ENCODE measurements at places on chromosomes 1 and 21.

GRCh38 chr1:48943393-48943792, 166.7 kb upstream of the BEND5 start:
- DNase-seq = no peak

GRCh38 chr1:33256471-33257206, at the start of gene ZNF362:
ZNF362 (plus strand) TSS chr1:33256492; CDS start chr1:33270575, 14,083 bp downstream.
- DNase-seq = peak; percentile 84

DNA sequence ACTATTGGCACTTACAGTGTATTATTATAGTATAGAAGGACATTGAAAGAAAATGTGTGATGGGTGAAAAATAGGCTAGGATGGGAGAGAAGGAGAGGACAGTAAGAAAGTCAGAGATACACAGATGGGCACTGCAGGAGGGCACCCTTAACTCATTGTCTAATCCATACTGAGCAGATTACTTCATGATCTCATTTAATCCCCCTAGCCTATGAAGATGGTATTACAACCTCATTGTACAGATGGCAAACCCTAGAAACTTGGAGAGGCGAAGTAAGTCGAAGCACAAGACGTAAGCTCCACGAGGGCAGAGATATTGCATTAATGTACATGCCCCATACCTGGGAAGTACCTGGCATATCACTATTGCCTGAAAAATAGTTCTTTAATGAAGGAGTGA, 346.9 kb upstream of the DAB1 start:
- DNase-seq = peak; percentile 5

DNA sequence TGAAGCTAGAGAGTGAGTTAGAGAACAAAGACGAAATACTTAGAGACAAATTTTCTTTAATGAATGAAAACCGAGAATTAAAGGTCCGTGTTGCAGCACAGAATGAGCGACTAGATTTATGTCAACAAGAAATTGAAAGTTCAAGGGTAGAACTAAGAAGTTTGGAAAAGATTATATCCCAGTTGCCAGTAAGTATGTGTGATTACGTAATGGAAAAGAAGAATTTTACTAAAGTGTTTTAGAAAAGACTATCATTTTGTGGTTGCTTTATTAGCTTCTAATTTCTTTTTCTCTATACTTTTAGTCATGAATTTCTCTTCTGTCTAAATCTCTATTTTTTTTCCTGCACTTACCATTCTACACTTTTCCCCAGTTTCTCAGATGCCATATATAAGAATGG, 26.7 kb downstream of the CCDC18 start:
- DNase-seq = no peak

- no peak for DNase-seq
These were observed 50.7 kb downstream of the KLHDC7A start for GRCh38 chr1:18531503-18531845.

DNA sequence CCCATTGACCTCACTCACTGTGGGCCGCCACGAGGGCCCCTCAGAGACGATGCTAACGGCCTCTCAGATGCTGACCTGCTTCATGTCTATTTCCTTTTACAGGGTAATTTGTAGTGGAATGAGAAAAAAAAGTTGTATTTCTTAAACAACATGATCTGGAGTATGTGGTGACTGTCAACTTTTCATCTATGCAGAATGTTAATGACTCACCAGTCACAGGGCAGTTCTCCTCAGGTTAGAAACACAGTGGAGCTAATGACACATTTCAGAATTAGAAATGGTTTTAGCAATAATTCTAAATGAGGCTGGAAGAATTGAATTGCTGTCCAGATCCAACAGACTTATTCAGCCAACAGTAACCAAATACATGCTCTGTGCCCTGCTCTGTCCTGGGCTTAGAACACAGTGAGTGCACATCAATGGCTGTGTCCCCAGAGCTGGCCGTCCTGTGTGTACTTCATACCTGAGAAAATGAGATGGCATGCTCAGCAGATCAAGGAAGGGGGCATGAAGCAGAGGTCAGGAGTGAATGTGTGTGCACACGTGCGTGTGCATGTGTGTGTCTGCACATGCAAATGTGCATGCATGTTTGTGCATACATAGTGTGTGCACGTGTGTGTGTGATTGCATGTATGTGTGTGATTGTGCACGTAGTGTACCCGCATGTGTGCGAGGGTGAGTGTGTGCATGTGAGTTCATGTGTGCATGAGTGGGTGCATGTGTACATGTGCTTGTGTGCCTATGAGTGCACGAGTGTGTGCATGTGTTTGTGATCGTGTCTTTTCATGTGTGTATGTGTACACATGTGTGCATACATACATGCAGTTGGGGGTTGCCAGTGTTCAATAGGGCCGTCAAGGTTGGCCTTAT, 145.3 kb downstream of the PCBP3 start:
- peak; percentile 5 for DNase-seq

DNA sequence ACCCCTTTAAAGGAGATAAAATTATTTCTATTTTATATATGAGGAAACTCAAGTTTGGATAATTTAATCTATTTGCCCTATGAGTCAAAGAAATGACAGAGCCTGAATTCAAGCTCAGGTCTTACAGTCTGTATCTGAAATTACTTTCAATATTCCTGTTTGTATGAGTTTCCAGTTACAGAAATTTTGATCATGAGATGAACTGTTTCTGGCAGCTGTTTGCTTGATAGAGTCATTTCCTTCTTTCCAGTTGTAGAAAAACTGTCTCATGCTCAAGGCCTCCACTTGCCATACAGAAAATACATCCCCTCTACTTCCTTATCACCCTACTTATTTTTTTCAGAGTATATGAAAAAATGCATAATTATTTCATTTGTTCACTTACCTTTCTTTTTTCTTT, 87.6 kb downstream of the PTPRC start:
- DNase-seq = no peak

DNA sequence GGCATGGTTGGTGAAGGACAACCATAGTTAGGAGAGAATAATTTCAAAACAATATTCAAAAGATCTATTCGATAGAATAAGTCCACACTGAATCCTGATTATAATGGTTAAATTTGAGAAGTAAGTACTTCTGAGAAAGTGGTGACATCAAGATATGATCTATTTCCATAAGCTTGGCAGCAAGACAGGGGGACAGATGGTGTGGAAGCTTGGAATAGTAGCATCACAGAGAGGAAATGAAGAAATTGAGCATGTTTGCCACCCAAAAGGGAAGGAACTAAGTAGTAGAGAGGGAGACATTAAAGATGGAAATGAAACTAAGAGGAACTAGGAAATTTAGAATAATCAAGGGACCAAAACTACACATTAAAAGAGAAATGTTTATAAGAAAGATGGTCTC, 94.5 kb downstream of the OLFM3 start:
- DNase-seq = no peak

DNA sequence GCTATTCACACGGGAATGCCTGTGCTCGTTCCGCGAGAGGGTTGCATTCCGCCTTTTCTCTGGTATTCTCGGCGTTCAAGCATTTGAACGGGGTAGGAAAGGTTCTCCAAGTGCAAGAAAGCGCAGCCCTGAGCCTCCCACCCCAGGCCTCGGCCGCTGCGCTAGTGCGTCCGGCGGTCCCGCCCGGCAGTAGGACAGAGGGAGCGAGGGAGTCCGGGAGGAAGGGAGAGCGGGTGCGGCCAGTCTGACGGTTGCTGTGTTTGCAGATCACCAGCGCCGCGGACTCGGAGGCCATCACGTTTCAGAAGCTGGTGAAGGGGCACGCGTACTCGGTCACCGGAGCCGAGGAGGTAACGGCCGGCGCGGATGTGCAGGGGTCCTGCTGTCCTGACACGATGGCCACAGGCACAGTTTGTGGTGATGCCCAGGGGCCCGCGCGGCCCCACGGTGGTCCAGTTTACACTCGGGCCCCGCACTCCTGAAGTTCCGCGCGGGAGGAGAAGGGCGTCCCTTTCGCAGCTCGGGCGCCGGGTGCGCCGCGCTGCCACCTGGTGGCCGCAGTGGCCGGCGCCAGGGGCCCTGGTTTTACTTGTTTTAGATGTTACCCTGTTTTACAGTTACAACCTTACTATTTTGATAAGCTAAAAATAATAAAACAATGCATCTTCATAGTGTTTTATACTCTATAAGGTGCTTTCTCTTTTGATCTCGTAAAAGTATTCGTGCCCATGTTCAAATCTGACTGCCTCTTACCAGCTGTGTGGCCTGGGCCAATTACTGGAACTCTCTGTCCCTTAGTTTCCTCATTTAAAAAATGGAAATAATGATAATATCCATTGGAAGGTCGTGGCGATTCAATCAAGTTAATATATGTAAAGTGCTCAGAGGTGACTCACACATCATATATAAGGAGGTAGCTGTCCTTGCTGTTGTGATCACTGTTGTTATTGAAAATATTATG, 36.7 kb downstream of the CAPN2 start:
- peak; percentile 68 for DNase-seq

DNA sequence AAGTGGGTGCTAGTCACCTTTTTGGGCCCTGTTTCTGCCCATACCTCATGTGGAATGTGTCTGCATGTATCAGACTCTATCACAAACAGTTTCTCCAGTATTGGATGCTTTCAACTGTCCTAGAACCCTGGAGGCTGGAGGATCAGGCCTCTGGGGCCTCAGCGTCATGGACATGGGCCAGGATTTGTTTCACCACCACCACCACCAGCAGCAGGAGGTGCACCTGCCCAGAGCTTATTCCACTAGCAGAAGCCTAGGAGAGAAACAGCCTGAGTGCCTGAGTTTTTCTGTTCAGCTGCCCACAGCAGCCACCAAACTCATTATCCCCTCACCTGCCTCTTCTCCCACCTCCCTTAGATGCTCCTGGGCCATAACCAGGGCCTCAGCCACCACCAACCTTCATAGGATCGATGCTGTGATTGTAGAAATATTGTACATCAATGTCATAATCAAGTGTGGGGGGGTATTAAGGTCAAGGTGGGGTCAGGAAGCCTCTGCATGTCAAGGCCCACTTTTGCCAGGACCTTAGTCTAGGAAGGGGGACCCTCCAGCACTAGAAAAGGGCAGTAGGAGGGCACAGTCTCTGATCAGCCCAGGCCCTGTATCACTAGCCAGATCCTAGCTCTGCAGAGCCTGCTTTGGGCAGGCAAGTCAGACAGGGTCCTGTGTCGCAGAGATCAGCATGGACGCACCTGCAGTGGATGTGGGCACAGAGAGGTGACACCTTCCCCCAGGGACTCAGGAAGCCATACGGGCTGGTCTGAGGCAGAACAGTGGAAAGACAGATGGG, 9.3 kb downstream of the DMAP1 start:
- no peak for DNase-seq

DNA sequence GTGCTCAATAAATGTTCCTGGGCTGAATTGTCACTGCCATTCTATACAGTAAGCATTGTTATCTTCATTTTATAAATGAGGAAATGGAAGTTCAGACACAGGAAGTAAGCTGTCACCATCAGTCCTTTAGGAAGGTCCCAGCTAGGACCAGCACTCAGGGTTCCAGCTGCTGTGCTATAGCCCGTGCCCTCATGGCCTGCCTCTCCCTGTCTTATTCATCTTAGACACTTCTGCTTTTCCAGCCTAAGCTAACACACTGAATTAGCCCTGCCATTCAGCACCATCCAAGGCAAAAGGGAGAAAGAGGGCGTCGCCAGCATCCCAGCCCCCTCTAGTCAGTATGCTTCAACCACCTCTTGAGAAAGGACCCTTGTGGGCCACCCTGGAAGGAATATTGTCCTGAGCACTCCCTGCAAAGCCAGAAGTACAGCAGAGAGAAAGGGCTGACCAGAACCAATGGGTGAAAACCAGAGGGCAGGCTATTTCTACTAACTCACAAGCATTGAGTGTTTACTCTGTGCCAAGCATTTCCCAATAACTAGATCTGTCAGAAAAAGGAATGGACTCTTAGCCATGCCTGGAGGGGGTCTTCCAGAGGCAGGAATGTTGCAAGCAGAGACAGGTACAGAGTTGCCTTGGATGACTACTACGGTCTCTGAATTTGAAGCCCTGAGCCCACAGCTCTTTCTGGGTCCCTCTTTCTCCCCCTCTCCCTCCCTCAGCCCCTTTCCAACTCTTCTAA, 77.9 kb upstream of the NFIA start:
- no peak for DNase-seq

- DNase-seq = peak; percentile 78
These were observed 55.5 kb upstream of the RGS5 start for GRCh38 chr1:163258181-163258580.

DNA sequence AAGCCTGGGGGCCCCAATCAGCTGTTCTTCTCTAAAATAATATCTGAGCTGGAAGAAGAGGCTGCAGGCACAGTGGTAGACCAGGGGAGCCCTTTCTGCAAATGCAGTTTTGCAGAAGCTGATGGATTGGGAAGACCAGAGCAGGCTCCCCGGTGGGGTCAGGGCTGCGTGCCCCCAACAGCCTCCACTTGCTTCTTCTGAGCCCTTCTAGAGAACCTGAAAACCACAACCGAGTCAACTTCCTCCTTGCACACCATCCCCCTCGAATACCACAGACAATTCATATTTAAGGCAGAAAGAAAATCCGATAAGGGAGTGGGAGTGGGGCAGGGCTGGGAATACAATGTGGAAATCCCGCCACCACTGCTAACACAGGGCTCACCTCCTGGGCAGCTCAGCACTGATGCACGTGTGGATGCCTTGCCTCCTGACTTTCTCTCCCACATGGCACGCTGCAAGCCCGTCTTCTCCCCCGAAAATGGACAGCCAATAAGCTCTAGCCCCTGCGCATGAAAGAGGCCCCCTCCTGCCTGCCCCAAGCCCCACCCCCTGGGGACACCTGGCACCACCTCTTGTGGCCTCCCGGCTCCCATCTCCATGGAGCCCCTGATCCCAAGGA, 25.4 kb upstream of the ALDH4A1 start:
- DNase-seq = no peak

GRCh38 chr21:46189213-46189958, 5.1 kb upstream of the SPATC1L start:
- peak; percentile 61 for DNase-seq

DNA sequence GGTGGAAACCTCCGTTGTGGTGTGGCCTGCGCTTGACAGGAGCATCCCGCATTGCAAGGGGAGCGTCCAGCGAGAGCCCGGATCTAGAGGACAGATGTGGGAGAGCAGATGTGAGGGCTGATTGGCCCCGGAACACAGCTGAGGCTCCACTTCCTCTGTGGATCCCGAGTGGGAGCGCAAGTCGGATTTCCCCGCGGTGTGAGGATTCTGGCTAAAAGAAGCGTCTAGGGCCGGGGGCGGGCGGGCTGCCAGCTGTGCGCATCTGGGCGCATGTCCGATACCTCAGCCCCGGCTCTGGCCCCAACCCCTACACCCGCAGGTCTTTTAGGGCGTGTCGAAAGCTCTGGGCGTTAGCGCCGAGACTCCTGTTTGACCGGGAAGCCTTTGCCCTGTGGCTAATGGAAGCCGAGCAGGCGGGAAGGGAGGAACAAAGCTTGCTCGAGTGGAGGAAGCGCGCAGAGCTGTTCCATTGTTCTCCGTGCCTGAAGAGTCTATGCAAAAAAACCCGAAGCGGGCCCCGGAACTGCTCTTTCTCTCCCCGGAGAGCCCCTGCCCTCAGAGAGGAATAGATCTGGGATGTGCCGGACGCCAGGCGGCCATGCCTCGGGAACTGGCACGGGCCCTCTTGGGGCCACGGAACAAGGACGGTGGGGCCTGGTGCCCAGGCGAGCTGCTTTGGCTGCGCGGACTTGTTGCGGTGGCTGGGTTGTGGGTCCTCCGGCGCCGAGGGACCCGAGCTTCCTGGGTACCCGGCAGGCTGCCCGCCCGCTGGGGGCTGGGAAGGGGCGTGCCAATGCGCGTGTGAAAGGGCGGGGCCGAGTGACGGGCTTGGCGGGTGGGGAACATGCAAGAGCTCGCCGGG, 111.1 kb downstream of the NAV1 start:
- peak; percentile 83 for DNase-seq

- DNase-seq = peak; percentile 89
These were observed 51.2 kb downstream of the TENT5C start for GRCh38 chr1:117657031-117657430.

Measured in mesenchymal stem cell (in vitro differentiated cells and primary cell).